ENCODE measurements at places on chromosomes 2 and 18.
A peak's percentile ranks its signal among the peaks of the same experiment; 100 is the strongest.

- no peak for DNase-seq
These were observed 9.8 kb upstream of the SAP130 start for GRCh38 chr2:128037649-128038048.

- DNase-seq = no peak
These were observed 130.2 kb downstream of the DNAH6 start for GRCh38 chr2:84646514-84646913.

DNA sequence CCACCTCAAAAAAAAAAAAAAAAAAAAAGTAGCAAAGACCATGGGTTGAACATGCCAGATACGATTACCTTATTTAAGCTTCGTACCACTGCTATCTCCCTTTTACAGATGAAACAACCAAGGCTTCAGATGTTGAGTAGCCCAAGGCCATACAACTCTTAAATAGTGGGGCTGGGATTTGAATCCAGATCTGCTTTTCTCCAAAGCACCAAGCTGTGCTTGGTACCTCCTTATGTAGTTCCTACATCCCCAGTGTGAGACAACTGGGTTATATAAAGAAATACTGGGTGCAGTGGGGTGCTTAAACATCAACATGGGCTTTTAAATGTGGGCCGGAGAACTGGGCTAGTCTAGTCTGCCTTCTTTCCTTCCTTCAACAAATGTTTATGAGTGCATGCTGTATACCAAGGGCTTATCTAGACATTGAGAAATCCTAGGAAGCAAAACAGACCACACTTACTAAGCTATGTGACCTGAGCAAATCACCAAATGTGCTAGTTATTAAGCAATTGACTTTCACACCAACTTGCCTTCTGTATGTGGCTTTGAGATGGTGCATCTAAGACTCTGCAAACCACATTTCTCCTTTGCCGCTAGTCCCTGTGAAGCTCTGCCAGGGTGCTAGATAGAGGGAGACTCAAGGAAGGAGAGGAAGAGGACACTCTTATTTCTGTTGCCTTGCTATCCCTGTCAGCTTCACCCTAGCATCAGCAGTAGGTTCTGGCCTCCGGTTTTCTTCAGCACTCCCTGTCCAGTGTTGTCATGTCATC, 206.8 kb upstream of the FBXO11 start:
- DNase-seq = no peak

GRCh38 chr2:49240608-49241007, 86.3 kb upstream of the FSHR start:
- no peak for DNase-seq

DNA sequence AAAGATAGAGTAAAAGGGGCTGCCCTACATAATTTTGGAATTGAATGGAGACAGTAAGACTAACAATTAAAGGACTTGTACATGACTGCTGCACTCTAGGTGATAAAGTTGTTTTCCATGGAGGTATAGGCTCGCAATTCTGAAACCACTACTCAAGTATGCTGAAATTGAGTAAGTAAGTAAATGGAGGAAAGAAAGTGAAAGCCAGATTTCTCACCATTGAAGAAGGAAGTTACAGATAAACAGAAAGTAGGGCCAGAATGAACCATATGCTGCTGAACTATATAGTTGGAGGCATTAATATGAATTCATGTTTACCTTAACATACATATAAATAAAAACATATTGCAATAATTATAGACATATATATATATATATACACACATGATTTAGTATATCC, 225.7 kb upstream of the ST6GAL2 start:
- DNase-seq = no peak

GRCh38 chr2:176656038-176656775, 387.0 kb downstream of the MTX2 start:
- no peak for DNase-seq

DNA sequence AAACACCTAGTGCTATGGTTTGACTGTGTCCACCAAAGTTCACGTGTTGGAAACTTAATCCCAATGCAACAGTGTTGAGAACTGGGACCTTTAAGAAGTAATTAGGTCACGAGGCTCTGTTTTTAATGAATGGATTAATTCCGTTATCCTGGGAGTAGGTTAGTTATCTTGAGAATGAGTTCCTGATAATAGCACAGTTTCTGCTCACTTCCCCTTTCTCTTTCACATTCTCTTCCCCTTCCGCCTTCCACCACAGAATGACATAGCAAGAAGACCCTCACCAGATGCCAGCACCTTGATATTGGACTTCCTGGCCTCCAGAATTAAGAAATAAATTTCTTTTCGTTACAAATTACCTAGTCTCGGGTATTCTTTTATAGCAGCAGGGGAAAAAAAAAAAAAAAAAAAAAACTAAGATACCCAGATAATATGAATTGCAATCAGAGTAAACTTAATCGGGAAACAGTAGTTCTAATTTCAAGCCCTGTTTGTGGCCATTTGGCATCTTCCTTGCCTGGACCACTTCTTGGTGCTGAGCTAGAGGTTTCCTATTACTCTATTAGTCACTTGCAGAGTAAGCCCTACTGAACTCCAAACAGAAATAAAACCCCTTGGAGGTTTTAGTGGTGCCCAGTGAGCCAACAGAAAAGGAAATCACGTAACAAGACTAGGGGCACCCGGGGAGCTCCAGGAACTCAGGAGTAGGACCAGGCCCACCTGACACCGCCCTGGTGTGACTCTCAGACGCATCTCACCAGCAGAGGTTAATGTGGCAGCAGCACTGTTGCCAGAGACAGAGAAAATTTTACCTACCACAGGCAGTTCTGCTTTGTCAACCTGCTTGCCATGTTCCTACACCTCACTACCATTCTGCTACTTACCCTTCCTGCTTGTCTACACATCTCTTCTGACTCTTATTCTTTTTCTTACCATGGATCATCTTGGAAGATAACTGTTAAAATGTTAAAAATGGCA, 147.6 kb upstream of the CAB39 start:
- no peak for DNase-seq

- no peak for DNase-seq
These were observed 28.5 kb upstream of the DARS1 start for GRCh38 chr2:136013955-136014354.

GRCh38 chr18:44842588-44843412, 162.1 kb downstream of the SETBP1 start:
- no peak for DNase-seq

- no peak for DNase-seq
These were observed 927.0 kb downstream of the DPP10 start for GRCh38 chr2:115369400-115369799.

- DNase-seq = no peak
These were observed 1680.6 kb upstream of the LRRTM1 start for GRCh38 chr2:81984969-81985637.

DNA sequence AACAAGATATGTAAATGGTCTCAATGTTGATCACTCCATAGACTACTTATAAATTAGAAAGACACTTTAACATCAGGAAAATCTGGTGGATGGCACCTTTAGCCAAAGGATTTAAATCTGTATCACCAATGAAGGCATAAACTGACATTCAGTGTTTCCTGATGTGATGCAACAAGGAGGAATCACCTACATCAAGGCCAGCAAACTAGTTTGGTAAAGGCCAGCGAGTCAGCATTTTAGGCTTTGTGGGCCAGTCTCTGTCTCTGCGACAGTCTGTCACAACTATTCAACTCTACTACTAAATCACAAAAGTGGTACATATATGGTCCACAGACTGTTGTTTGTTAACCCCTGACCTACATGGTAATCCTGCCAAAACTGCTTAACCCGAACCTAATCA, 33.3 kb downstream of the C2orf76 start:
- DNase-seq = no peak

GRCh38 chr2:119746836-119747686, 12.7 kb upstream of the PTPN4 start:
- no peak for DNase-seq

- no peak for DNase-seq
These were observed 168.0 kb downstream of the BCL2 start for GRCh38 chr18:63151539-63151938.

DNA sequence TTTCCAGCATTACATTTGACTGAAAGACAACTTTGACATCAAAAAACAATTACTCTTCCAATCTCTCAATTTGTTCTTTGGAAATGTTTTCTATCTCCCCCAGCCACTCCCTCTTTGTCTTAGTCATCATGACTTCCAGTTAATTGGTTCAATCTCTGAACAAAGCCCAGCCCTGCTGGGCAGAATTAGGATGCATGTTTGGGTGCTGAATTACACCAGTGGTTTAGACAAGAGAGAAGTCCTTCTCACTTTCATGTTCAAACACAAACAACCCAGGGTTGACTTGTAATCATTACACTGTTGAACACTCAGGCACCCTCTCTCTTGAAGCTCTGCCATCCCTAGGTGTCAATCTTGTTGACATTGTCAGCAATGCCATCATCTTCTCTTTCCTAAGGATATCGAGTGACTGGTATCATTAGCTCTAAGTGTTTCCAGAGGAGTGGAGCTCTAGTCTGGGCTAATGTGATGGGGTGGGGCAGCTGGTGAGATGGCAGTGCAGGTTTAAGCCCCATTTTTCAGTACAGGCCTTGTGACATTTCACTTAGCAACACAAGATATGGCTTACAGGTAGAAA, 90.8 kb upstream of the MEIS1 start:
- DNase-seq = no peak

GRCh38 chr2:32732912-32733472, 105.1 kb downstream of the TTC27 start:
- no peak for DNase-seq

- no peak for DNase-seq
These were observed 72.3 kb upstream of the SNTG2 start for GRCh38 chr2:878245-878930.

DNA sequence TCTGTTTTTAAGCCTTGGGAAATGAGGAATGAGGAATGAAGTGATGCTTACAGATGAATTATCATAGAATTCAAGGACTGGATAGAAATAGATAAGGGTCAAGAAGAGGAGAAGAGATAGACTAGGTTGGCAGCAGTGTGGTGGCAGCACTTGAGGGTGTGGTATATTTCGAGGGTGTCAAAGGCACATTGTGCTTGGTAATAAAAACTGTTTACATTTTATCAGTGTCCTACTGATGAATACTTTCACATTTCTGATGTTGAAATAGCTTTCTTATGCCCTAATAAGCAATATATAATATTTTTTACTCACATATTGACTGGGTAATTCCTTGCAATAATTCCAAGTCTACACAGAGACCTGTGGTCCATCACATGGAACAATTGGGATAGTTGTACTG, 3.4 kb downstream of the TFPI start:
- no peak for DNase-seq

DNA sequence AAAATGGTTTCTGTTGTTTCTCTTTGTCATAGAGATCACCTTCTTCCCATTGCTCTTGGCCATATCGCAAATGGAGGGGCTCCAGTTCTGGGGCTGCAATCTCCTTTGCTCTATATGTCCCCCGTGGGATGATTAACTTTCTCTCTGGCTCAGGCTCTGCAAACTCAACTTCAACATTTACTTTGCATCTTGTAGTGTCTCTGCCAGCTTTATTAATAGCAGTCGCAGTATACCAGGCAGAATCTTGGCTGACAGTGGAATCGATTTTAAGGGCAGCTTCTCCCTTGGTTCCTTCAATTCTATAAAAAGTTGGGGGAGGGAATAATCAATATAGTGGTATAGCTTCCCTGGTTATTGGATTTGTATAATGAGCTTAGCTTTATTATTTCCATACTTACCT, 30.5 kb downstream of the TTN start:
- DNase-seq = no peak

DNA sequence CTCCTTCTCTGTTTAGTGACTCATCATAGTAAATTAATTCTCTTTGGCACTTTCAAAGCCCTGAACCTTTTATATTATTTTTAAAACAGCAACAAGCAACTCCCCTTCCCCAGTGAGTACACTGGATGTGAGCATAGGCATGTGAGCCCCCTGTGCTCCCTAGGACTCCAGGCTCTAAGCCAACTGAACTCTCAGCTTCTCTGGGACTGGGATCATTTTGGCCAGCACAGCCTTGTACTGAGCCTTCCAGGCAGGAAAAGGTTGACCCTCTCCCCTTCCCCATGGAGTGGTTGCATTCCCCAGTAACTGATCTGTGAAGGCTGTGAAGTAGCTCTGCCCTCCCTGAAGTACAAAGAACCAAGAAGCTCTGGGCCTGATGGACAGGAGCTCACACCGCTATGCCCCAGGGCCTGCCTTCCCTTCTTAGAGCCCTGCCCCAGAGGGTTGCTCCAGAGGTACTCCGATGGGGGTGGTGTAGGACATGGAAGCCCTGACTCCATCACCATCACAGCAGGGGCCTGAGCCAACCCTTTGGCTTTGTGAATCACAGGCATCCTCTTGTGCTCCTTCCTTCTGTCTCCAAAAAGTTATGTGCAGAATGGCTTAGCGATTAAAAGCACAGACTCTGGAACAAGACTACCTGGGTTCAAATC, 57.8 kb downstream of the ADD2 start:
- no peak for DNase-seq

- peak; percentile 41 for DNase-seq
These were observed 65.9 kb upstream of the ITM2C start for GRCh38 chr2:230798769-230799399.

DNA sequence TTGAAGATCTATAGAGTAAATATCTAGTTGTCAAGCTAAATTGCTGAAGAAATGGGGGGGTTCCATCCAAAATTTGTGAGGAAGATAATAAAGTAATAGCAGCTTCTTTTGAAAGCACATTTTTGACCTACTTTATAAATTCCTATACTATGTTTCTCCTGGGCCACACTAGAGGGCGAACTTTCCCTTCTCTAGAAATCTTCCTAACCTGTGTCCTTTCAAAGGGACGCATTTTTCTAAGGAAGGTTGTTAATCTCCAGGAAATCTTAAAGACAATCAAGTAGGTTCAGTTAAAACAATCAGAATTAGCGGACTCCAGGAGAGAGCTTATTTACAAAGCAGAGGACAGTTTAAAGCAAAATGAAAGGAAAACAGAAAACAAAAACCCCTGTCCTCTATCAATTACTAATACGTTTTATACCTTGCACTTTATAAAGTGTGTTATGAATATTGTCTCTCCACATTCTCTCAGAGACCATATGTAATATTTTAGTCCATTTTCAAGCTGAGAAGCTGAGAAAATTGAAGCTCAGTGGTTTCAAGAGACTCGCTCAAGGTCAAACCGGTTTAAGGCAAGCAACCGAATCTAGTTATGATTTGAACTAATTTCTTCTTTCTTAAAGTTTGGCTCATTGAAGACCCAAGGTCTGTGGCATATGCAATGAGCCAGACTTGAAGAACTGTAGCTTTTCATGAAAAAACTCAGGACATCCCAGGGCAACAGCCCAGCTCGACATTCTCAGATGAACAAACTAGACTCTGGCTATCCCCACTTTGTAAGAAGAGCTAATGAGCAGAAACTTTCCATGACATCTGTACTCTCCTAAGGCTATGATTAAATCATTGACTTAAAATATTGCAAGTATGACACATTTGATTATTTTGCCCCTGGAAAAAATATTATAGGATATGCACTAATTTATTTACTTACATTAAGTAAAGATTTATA, 273.6 kb downstream of the PAX3 start:
- no peak for DNase-seq

GRCh38 chr2:68714866-68715265, 19.7 kb upstream of the ARHGAP25 start:
- no peak for DNase-seq

- DNase-seq = no peak
These were observed 455.4 kb upstream of the HNMT start for GRCh38 chr2:137508739-137509384.

- no peak for DNase-seq
These were observed 350.5 kb upstream of the ETAA1 start for GRCh38 chr2:67046591-67046990.

All from stimulated activated naive CD4-positive, alpha-beta T cell (primary cell).